ENCODE measurements at places on chromosomes 1 and 21.

- DNase-seq, result no peak
Observed at GRCh38 chr21:38811257-38811656, 5.5 kb downstream of the ETS2 start.

- DNase-seq, result no peak
Observed at GRCh38 chr1:187959062-187959461, 1130.3 kb downstream of the PLA2G4A start.

DNA sequence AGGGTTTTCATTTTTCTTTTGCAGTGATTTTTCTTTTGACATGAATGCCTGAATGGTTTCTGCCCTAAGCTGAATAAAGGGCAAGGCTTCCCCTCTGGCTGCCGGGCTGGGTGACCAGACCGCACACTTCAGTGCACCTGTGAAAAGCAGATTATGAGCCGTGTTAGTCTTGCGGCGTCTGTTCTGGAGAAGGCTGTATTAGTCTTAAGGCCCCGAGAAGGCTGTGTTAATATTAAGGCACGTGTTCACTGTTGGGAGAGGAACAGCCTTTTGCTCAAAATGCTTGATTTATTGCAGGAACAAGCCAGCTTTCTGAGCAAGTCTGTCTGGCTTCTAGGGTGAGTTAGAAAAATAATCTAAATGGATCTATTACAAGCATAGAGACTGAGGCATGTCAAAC lies 54.7 kb upstream of the DNAH14 start:
- no peak for DNase-seq

- DNase-seq, result no peak
Observed at GRCh38 chr1:181794332-181794731, 267.2 kb downstream of the ZNF648 start.

DNA sequence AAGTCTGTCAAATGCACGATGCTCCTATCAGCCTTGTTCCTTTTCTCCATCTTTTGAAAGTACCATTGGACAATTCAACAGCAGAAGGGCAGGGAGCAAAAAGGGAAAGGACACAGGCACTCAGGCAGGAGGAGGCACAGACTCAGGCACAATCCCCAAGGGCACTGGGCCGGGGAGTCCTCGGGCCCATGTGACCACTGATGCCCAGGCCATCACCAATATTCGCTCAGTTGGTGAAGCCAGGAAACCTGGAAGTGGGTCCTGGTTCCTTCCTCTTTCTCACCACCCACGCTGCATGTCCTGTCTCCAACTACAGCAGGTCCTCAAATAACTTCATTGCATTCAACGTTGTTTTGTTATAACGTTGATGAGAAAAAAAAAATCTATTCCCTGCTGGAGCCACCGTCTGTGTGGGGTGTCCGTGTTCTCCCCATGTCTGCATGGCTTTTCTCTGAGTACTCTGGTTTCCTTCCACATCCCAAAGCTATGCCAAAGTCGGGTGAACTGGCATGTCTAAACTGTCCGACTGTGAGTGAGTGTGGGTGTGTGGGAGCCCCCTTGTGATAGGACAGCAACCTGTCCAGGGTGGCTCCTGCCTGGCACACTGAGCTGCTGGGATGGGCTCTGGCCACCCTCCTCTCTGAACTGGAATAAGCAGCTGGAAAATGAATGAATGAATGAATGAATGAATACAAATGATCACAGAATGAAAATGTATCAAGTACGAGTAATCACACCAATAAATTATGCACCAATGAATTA lies 12.5 kb downstream of the NID1 start:
- DNase-seq, result no peak

DNA sequence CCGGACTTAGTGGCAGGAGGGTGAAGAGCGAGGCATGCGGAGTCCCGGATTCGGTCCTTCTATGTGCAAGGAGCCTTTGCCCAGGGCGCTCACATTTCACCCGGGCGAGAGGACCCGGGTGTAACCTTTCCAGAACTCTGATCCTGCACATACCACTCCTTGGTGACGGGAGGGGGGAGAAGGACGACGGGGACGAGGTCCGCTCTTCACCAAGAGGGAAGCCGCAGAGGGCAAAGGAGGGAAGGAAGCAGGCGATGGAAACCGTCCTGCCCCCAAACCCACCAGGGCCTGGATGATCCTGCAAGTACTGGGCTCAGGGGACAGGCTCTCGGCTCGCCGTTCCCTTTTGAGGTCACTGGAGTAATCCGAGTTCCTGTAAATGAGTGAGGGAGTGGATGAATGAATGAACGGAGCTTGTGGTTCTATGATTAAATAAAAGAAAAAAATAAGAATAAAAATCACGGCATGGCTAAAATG lies 993 bp downstream of the SYPL2 start:
- no peak for DNase-seq

- no peak for DNase-seq
Observed at GRCh38 chr1:183219616-183220009, 33.5 kb downstream of the LAMC2 start.

DNA sequence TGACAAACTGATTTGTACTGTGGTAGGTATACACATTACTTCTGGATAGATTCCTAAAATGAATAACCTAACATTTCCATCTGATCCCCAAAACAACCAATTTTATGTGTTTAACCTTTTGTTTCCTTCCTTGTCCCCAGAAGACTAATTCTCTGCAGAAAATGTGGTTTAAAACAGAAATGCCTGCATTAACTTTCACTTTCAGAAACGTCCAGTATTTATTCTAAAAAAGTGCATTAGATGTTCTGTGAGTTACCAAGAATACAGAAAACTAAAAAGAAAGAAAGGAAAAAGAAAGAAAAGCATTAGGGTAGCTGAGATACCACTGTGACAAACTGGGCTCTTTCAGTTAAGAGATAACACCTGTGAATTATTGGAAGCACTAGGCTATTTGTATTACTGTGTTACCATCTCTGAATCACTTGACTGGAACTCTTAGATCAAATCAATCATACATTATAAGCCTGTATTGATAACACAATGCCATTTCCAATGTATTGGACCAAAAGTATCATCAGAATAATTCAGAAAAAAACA lies 177.7 kb downstream of the NCAM2 start:
- DNase-seq, result no peak

DNA sequence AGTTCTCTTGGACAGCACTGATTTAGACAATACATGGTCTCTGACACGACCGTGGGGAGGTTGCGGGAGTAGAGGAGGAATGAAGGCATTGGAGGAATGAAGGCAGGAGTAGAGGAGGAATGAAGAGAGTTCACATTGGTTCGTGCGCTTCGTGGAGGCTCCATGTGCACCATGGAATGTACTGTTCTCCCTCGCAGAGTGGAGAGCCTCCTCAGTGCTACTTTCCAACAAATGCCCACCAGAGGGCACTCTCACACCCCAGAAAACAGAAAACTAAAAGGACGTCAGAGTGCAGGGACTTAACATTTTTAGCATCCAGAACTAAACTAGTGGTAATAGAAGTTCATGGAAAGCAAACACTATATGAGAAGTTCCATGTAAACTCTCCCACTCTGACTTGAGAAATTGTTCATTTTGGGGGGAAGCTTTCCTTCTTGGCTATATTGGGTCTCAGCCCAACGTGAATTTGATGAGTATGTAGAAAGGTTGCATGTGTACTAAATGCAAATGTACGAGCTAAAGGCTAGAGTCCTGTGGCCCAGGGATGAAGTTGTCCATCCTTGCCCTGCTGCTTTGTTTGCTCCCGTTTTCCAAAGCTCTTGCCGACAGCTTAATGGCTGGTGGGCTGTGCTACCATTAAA lies 211.6 kb downstream of the LMX1A start:
- peak; percentile 17 for DNase-seq

- DNase-seq, result no peak
Observed at GRCh38 chr1:58497499-58497898, 49.0 kb downstream of the OMA1 start.

GRCh38 chr1:163166886-163167555 lies 35.7 kb downstream of the RGS5 start:
- DNase-seq, result no peak

- no peak for DNase-seq
Observed at GRCh38 chr1:173422456-173422976, 54.6 kb upstream of the PRDX6 start.

DNA sequence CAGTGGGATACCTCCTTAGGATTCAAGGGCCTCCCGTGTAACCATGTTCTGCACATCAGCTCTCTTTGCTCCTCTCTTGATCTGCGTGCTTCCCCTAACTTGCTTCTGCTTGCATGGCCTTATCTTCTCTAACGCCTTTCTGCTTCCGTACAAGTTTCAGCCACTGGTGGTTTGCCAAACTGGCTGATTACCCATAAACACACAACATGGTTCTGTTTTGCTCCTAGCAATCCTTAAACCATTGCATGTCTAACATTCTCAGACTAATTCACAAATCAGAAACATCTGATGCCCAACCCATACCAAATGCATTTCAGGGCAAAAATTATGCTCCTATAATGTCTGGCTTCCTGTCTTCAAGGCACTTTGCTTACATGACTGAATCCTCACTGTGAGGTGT lies 166.4 kb downstream of the PBX1 start:
- DNase-seq, result no peak

- DNase-seq, result no peak
Observed at GRCh38 chr1:64579767-64580166, 109.8 kb downstream of the CACHD1 start.

- DNase-seq, result no peak
Observed at GRCh38 chr1:199020904-199021303, 382.1 kb downstream of the PTPRC start.

DNA sequence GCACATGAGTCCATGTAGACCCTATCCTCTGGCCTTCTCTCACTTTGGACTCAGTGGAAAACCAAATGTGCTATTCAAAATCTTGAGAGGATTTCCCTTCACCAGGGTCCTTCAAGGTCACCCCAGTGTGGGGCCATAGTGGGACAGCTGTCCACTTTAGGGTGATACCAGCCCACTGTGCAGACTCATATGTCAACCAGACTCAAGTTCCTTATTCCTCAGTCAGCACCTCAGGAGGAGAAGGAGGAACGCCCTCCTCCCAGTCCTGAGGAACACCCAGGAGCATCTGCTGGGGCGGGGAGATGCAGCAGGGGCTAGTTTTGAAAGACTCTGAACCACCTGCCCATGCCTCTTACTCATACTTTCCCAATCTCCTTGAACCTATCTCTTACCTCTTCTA lies 340.9 kb downstream of the MATN1 start:
- no peak for DNase-seq

DNA sequence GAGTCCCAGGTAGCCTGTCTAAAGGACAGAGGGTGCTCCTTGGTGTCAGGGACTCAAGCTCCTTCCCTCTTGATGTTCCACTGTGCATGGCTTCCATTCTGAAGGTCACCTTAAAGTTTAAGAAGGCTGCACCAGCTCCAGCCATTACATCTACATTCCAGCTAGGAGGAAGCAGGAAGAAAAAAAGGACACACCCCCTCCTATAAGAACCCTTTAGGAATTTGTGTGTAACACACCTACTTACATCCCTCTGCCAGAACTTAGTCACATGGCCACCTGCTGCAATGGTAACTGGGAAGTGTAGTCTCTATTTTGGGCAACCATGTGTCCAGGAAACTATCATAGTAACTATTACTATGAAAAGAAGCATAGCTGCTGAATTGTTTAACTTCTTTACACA lies 161.6 kb upstream of the KLHDC7A start:
- DNase-seq, result no peak

DNA sequence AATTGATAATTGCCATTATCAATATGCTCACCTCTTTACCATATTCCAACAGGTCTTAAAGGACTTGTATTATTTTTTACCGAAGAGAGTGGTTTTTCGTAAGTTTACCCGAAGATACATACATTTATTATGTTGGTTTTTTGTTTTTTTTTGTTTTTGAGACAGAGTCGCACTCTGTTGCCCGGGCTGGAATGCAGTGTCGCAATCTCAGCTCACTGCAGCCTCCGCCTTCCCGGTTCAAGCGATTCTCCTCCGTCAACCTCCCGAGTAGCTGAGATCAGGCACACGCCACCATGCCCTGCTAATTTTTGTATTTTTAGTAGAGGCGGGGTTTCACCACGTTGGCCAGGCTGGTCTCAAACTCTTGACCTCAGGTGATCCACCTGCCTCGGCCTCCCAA lies 30.8 kb downstream of the NR5A2 start:
- DNase-seq, result no peak

DNA sequence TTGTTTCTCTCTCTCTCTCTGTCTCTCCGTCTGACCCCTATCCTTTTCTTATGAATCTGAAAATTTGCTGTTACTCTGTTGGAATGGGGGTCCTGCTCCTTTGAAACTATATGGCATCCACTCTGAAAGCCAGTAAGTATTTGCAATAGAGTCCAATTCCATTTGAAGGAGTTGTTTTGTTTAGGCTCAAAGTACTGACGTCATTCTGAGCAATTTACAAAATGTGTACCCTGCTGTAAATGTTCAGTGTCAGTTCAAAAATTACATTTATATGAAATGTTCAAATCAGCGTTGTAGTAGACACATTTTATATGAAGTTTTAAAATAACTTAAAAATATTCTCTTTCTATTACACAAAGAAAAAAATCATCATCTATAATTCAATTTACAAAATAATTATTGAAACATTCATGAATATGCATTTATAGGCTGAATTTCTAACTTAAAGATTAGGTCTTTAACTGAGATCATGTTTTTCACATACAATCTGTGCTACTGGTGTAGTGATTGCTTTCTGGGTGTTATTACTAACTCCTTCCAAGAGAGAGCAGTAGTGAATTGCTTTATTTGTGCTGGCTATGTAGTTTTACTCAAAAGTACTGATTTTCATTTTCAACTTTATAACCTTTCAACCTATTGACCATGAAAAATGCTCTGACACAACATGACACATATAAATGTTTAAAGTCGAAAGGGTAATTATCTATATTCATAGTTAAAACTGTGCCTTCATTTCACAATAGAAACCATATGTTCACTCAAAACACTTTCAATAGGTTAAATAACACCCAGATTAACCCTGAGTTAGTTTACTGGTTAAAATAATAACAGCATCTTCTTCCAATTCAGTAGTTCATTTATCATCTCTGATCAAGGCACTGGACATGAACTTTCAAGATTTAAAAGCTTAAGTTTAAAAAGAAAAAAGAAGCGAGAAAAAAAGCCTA lies 253.1 kb upstream of the ADGRL4 start:
- no peak for DNase-seq

GRCh38 chr1:210757677-210758076 lies 376.3 kb downstream of the KCNH1 start:
- DNase-seq, result no peak

- DNase-seq, result no peak
Observed at GRCh38 chr1:175197531-175197930, 5.0 kb upstream of the KIAA0040 start.

DNA sequence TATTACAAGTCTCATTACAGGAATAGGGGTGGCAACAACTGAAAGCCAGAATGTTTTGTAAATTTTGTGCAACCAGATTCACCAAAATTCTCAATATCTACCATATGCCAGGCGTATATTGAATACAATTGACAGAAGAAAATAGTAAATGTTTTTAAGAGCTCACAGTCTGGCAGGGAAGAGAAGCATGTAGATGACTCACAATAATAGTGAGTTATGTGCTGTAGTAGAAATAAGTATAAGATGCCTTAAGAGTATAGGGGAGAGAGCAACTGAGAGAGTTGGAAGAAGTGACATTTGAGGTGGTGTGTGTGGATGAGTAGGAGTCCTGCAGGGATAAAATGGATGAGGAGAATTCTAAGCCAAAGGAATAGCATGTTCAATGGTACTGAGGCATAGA lies 170.5 kb upstream of the FGGY start:
- no peak for DNase-seq

GRCh38 chr1:42943166-42943565 lies 15.5 kb downstream of the SLC2A1 start:
- DNase-seq, result no peak

Data from stimulated activated naive CD8-positive, alpha-beta T cell treated with anti-CD3 and anti-CD28 coated beads, Interleukin-15, amount 100 ng/mL, for 72 hours (primary cell).